ENCODE measurements at places on chromosomes 4 and X. TPM values are rescaled to one million over a fixed set of nuclear protein-coding genes. Genes with fewer than 3 reads are reported as not detected.

TSPAN6 gene
- 4.6 TPM for total RNA-seq

USP51 gene
- total RNA-seq, result 2.4 TPM

MBNL3 gene
- total RNA-seq, result 9.8 TPM

TKTL1 gene
- total RNA-seq, result 10.8 TPM

HDX gene
- total RNA-seq, result 1.3 TPM

CLGN gene
- 57.3 TPM for total RNA-seq

GPR173 gene
- 0.75 TPM for total RNA-seq

MAGEB1 gene
- not detected for total RNA-seq

ART3 gene
- 148 TPM for total RNA-seq

GABRB1 gene
- 5.1 TPM for total RNA-seq

CD38 gene
- total RNA-seq, result 4.9 TPM

TMEM164 gene
- 60.6 TPM for total RNA-seq

BTK gene
- 1.7 TPM for total RNA-seq

MAGEA1 gene
- not detected for total RNA-seq

FUNDC2 gene
- 408 TPM for total RNA-seq

NLRP2B gene
- total RNA-seq, result not detected

MEPE gene
- not detected for total RNA-seq

PYURF gene
- 60.4 TPM for total RNA-seq

TMEM31 gene
- not detected for total RNA-seq

CNKSR2 gene
- 0.64 TPM for total RNA-seq

FAT4 gene
- total RNA-seq, result 11.5 TPM

SMR3B gene
- total RNA-seq, result not detected

XAGE2 gene
- not detected for total RNA-seq

EDA gene
- 5.6 TPM for total RNA-seq

MAGEA2B gene
- total RNA-seq, result not detected

NPY2R gene
- total RNA-seq, result not detected

AADAT gene
- total RNA-seq, result 1.2 TPM

S100P gene
- 1.3 TPM for total RNA-seq

MAOB gene
- 113 TPM for total RNA-seq

ASMTL gene
- total RNA-seq, result 50.6 TPM

TMPRSS11B gene
- total RNA-seq, result not detected

PCDH7 gene
- total RNA-seq, result 70.7 TPM

ARMCX2 gene
- total RNA-seq, result 45.6 TPM

NUP62CL gene
- total RNA-seq, result 1.1 TPM

SLC10A4 gene
- 0.22 TPM for total RNA-seq

CLDN2 gene
- total RNA-seq, result not detected

GUCY1B1 gene
- 16.7 TPM for total RNA-seq

TMEM131L gene
- total RNA-seq, result 23.7 TPM

KIAA1210 gene
- total RNA-seq, result not detected

MAGEC1 gene
- not detected for total RNA-seq

PNMA6A gene
- total RNA-seq, result 0.94 TPM

EDNRA gene
- 12.5 TPM for total RNA-seq

TEX13C gene
- total RNA-seq, result not detected

RNF212 gene
- total RNA-seq, result 0.30 TPM
